Stimulated activated CD4-positive, alpha-beta T cell treated with anti-CD3 and anti-CD28 coated beads, TNF-alpha, amount 100 ng/mL, for 24 hours (primary cell): ENCODE measurements at places on chromosomes 12 and 14.

DNA sequence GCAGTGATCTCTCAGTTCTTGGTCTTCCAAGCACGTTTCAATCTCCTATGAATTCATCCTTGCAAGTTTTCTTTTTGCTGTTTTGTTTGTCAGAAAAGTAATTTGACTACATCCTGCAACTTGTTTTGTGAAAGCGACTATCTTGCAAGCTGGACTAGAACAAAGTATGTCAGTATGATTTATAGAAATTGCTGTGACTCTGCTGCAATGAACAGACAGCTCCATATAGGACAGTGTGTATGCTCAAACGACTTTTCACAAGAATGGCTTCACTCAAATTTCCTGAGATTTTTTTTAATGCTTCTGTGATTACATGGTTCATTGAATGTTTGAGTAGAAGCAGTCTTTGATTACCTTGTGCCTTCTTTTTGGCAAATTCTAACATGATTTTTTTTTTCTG, 123.5 kb upstream of the TRHDE start:
- DNase-seq = no peak

- peak; percentile 59 for DNase-seq
These were observed 687 bp upstream of the RPS29 start for GRCh38 chr14:49586673-49587460.

DNA sequence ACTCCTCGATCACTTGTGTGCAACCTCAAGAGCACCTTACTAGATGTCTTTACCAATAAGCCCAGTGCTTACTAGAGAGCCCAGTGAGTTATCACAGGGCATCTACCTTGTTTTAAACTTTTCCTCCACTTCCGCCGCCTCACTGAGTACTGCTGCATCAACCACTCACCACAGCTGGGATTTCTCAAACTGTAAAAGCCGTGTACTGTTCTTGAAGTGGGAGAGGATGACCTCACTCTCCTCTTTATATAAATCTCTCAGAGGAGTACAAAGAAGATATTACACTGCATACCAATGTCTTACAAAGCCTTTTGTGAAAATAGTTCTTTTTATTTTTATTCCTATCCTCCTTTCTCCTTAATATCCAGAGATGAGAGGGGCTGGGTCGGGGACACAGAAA, 94.1 kb downstream of the PLCZ1 start:
- DNase-seq = no peak

GRCh38 chr12:20197411-20197810, 170.9 kb upstream of the PDE3A start:
- DNase-seq = no peak

- no peak for DNase-seq
These were observed 31.9 kb upstream of the SOS2 start for GRCh38 chr14:50263321-50263720.

GRCh38 chr14:105139212-105139825, 29.3 kb downstream of the JAG2 start:
- no peak for DNase-seq

DNA sequence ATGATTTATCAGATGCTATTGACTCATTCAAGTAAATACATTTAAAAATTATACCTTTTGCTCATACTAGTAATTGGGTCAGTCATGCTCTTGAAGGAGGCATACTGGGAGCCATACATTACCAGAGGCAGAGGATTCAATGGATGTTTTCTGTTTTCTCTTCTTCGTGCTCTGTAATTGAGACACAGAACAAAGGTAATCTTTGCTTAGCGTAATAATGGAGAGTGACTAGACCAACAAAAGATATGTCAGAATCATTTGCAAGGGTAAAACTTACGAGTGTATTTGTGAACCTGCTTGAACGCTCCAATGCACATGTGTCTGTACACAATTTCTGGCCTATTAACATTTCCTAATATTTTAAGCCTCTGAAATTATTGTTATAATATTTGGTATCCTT, 296.4 kb downstream of the FOXG1 start:
- DNase-seq = no peak

- no peak for DNase-seq
These were observed 13.8 kb downstream of the ZCCHC8 start for GRCh38 chr12:122486805-122487426.

DNA sequence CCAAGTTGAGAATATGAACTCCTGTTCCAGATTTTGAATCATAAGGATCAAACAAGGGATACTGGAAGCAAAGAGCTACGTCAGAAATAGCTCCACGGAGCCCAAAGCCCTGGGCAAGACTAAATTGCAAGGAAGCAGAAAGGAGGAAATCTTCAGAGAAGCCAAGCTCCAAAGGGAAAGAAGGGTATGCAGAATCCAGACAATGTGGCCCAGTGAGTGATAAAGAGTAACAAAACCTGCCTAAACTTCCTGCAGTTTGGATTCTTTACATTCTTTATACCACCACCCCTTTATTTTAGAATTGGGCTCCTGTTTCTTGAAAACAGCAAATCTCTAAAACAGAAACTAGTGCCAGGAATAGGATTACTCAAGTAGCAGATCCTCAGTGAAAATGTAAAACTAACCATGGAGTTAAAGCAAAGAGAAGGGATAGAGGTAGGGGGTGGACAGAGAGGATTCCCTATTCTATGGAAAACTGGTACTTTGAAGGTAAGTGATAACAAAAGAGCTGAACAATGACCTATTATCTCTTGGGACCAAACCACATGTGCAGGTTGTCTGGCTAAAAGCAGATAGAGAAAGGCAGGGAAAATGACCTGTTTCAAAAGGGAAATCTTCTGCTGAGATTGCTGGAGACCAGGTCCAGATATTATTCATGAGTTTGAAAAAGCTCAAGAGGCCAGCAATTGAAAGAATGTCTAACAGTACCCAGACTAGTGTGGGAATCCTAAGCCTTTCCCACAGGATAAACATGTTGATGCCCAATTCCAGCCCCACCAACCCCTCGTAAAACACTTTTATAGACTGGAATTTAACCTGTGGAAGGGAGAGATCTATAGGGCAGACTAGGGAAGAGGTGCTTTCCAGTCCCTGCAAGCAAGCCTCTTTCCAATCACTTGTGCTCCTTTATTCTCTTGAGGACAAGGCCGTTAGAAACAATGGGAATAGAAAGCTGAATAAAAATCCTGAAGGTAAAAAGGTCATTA, 24.5 kb downstream of the MBIP start:
- no peak for DNase-seq

GRCh38 chr12:62761658-62762057, 173.3 kb downstream of the PPM1H start:
- no peak for DNase-seq

DNA sequence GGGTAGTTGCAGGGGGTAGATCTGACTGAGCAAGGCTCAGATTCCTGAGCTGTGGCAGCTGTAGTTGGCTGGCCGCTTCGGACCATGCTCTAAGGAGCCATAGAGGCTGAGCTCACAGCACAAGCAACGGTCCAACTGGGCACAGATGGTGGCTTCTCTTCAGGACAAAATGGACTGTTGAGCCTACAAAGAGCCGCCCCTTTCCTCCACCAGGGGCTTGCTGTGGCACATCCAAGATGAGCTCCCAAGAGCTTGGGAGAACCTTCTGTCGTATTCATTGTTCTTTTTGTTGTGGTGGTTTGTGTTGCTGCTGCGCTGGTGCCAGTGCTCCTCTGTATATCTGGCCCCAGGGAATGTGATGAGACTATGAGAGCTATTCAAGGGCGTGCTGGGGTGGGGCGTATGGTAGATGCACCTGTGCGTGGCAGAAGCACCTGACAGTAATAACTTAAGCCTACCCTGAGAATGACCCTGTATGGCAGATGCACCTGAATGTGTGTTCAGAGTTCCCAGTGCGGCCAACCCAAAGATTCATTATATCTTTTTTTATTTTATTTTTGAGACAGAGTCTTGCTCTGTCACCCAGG, 17.8 kb upstream of the LGALS3 start:
- no peak for DNase-seq
